ENCODE measurements at places on chromosomes 7 and 10. TPM values are rescaled to one million over a fixed set of nuclear protein-coding genes. Genes with fewer than 3 reads are reported as not detected.
A peak's percentile ranks its signal among the peaks of the same experiment; 100 is the strongest.

DNA sequence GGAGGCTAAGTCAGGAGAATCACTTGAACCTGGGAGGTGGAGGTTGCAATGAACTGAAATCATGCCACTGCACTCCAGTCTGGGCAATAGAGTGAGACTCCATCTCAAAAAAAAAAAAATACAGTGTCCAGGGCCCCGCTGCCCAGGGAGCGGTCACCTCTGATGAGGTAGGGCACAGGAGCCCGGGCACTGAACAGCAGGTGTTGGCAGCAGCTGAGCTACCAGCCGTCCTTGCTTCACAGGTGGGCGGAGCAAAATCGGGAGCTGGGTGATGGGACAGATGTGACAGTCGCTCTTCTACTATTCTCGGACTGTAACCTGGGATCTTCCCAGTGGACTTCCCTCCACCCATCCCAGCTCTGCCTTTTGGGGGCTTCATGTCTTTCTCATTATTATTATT, 49.4 kb downstream of the GTF2IRD1 start:
- DNase-seq, result no peak

ERVW-1 gene
- total RNA-seq, result not detected

GRCh38 chr7:12954380-12955033, 267.1 kb downstream of the ARL4A start:
- DNase-seq, result no peak

- no peak for DNase-seq
Observed at GRCh38 chr7:65379318-65379717, 5.7 kb downstream of the ZNF92 start.

GRCh38 chr7:69412331-69413146, 185.7 kb upstream of the AUTS2 start:
- DNase-seq, result peak; percentile 63
